Fibroblast of lung (primary cell): ENCODE measurements at places on chromosomes 6 and 20. TPM values are rescaled to one million over a fixed set of nuclear protein-coding genes. Genes with fewer than 3 reads are reported as not detected.

NFKBIL1 gene
- 44.3 and 47.5 TPM in 2 replicates for total RNA-seq

RHAG gene
- not detected in 2 replicates for total RNA-seq

PHF20 gene
- total RNA-seq, result 28.2 and 40.1 TPM in 2 replicates

HLA-DOB gene
- total RNA-seq, result under 0.01 and 0.26 TPM in 2 replicates

GSTA2 gene
- not detected in 2 replicates for total RNA-seq

MLIP gene
- not detected in 2 replicates for total RNA-seq

ALDH5A1 gene
- total RNA-seq, result 0.26 and 0.33 TPM in 2 replicates

DEFB132 gene
- total RNA-seq, result not detected in 2 replicates

TREM1 gene
- 0.26 TPM in 1 of 2 replicates, not detected in the other for total RNA-seq

CCN6 gene
- not detected in 2 replicates for total RNA-seq

CDC40 gene
- 20.3 and 22.1 TPM in 2 replicates for total RNA-seq

SOBP gene
- total RNA-seq, result 5.6 and 6.3 TPM in 2 replicates

IPCEF1 gene
- 0.26 and 0.33 TPM in 2 replicates for total RNA-seq

CSNK2A1 gene
- total RNA-seq, result 89.4 and 124 TPM in 2 replicates

MLN gene
- total RNA-seq, result not detected in 2 replicates

KAT14 gene
- total RNA-seq, result 17.0 and 18.5 TPM in 2 replicates

HLA-DPA1 gene
- total RNA-seq, result 1.0 and 1.5 TPM in 2 replicates

RTN4IP1 gene
- total RNA-seq, result 5.9 and 8.4 TPM in 2 replicates

PCK1 gene
- total RNA-seq, result under 0.01 TPM in 1 of 2 replicates, not detected in the other

NKAIN2 gene
- total RNA-seq, result not detected in 2 replicates

PDYN gene
- not detected in 2 replicates for total RNA-seq

FLRT3 gene
- total RNA-seq, result 5.1 and 7.6 TPM in 2 replicates

MYT1 gene
- not detected in 2 replicates for total RNA-seq

SIRPG gene
- not detected in 2 replicates for total RNA-seq

TPD52L1 gene
- total RNA-seq, result 41.0 and 41.1 TPM in 2 replicates

PIM1 gene
- total RNA-seq, result 22.8 and 25.7 TPM in 2 replicates

DNAH8 gene
- total RNA-seq, result under 0.01 TPM in 2 replicates

NINL gene
- 11.3 and 16.3 TPM in 2 replicates for total RNA-seq

TDRD6 gene
- total RNA-seq, result 0.26 and 0.33 TPM in 2 replicates

PROKR2 gene
- not detected in 2 replicates for total RNA-seq

CDSN gene
- not detected in 2 replicates for total RNA-seq

MYLK2 gene
- total RNA-seq, result under 0.01 TPM in 1 of 2 replicates, not detected in the other
